Activated CD4-positive, alpha-beta T cell treated with anti-CD3 and anti-CD28 coated beads, Interleukin-2, amount 10 ng/mL, durations not matched to agents 7 days and 5 days (primary cell): ENCODE measurements at places on chromosomes 12 and 14.

GRCh38 chr14:44405011-44405486 is 102.0 kb downstream of the FSCB start:
- H3K4me1 ChIP-seq: no peaks in the 10 kb centered on the region
- no peak for DNase-seq
- no peaks in the 10 kb centered on the region for H3K27me3 ChIP-seq
- H3K27ac ChIP-seq: no peak overlapping the region

GRCh38 chr14:95835121-95835730 is 41.4 kb upstream of the TUNAR start:
- no peak for DNase-seq
- H3K36me3 ChIP-seq: no peaks in the 10 kb centered on the region
- H3K27me3 ChIP-seq: no peaks in the 10 kb centered on the region
- no peak overlapping the region for H3K27ac ChIP-seq

- no peak for DNase-seq
- peaks cover 31% of the 10 kb centered on the region for H3K4me1 ChIP-seq
- no peaks in the 10 kb centered on the region for H3K27me3 ChIP-seq
- H3K4me3 ChIP-seq: peak overlapping the region; percentile 80
Measured at GRCh38 chr12:7190268-7191055, 976 bp downstream of the PEX5 start.

DNA sequence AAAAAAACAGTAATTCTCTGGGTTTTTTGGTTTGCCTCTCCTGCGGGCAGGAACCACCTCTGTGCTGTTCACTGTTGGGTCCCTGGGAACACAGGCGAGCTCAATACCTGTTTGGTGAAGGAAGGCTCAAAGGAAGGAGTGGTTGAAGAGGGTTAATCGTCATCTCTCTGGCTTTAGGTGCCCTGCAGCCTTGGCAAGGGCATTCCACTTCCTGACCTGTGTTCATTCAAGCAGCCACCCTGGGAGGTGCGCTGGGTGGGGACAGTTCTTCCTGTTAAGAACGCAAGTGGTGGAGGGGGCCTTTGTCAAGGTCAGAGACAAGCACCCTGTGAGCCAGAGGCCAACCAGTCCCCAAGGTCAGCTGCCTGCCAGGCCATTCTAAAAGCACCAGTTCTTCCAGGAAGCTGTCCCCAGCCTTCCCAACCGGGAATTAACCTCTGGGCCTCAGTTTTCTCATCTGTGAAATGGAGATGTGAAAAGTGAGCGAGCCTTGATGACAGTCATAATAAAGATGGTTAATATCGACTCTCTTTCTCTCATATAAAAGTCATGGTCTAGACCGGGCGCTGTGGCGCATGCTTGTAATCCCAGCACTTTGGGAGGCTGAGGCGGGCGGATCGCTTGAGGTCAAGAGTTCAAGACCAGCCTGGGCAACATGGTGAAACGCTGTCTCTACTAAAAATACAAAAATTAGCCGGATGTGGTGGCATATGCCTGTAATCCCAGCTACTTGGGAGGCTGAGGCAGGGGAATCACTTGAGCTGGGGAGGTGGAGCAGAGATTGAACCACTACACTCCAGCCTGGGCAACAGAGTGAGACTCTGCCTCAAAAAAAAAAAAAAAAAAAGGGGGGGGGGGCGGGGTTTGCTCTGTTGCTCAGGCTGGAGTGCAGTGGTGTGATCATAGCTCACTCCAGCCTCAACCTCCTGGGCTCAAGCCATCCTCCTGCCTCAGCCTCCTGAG is 6.1 kb downstream of the RHOF start:
- no peaks in the 10 kb centered on the region for H3K27me3 ChIP-seq
- H3K27ac ChIP-seq: peak overlapping the region; percentile 95
- peaks cover 83% of the 10 kb centered on the region for H3K4me1 ChIP-seq

DNA sequence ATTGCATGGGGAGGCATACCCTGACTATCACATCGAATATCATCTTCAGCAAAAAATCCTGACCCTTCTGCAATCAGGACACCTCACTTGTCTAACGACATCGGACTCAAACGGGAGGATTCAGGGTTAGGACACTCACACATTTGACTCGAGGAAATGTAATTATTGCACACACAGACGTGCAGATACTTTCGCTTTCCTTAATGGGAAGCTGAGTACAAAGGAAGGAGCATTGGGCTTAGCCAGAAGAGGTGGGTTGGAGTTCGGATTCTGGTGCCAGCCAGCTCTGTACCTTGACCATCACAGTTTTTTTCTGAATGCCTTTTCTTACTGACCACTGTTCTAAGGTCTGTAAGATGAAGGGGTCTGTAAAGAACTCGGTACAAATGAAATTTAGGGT is 260.4 kb downstream of the GALC start:
- no peak overlapping the region for H3K4me3 ChIP-seq
- no peaks in the 10 kb centered on the region for H3K27me3 ChIP-seq
- H3K4me1 ChIP-seq: no peaks in the 10 kb centered on the region
- no peaks in the 10 kb centered on the region for H3K36me3 ChIP-seq

DNA sequence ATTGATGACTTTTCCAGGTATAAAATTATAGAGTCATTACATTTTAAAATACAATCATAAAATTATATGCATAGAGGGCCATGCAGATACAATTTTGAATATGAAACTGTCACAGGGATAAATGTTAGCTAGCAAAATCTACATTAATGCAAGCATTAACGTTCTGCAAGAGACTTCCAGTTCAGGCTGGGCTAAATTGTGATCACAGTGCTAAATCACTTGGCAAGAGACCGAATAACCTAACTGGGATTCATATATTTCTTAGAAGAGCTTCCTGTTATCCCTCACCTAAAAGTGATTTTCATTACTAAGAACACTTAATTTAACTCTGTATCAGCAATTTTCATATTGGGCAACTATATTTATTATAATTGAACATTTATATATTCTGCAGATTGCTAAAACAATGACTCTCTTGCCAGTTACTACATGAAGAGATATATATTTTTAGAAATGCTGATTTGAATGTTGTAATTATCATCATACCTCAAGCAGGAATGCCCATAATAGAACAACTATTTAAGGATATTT is 83.2 kb downstream of the MGAT4C start:
- no peaks in the 10 kb centered on the region for H3K36me3 ChIP-seq
- H3K4me3 ChIP-seq: no peak overlapping the region
- no peak for DNase-seq
- no peaks in the 10 kb centered on the region for H3K4me1 ChIP-seq
- no peaks in the 10 kb centered on the region for H3K27me3 ChIP-seq

- H3K27ac ChIP-seq: no peak overlapping the region
- no peaks in the 10 kb centered on the region for H3K4me1 ChIP-seq
- no peaks in the 10 kb centered on the region for H3K27me3 ChIP-seq
- DNase-seq: no peak
Measured at GRCh38 chr14:91611528-91611927, 101.4 kb upstream of the PPP4R3A start.

- DNase-seq: no peak
- H3K27ac ChIP-seq: no peak overlapping the region
- H3K27me3 ChIP-seq: no peaks in the 10 kb centered on the region
- H3K36me3 ChIP-seq: peaks cover 11% of the 10 kb centered on the region
Measured at GRCh38 chr12:93780101-93780641, 103.0 kb downstream of the CRADD start.

GRCh38 chr12:26845984-26846383 is 13.0 kb upstream of the ITPR2 start:
- no peak overlapping the region for H3K27ac ChIP-seq
- peaks cover 19% of the 10 kb centered on the region for H3K4me1 ChIP-seq
- H3K27me3 ChIP-seq: peaks cover 21% of the 10 kb centered on the region
- H3K36me3 ChIP-seq: no peaks in the 10 kb centered on the region
- no peak for DNase-seq

DNA sequence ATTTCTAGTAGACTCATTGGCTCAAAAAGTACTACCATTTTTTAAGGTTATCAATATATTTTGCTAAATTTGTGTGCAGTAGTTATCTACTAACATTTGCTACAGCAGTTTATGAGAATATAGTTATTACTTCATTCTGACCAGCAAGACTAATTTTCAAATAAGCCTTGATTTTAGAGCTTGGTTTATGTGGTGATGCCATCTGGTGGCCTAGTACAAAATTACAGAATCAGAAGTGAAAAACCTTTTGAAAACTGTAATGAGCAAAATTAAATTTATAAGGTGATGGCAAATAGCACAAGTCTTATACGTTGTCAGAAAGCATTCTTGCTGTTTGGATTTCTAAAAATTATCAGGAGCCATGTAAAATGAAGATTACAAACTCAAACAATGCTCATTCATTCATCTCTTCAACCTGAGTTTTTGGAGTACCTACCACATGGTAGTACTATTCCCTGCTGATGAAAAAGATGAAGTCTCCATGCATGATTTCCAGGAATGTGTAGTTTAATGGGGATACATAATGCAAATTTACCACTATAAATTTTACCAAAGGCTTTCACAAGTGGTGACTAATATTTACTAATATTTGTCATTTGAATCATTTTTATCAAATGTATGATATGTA is 51.0 kb downstream of the MAGOHB start:
- no peak overlapping the region for H3K4me3 ChIP-seq
- H3K4me1 ChIP-seq: peaks cover 5% of the 10 kb centered on the region
- no peaks in the 10 kb centered on the region for H3K36me3 ChIP-seq
- DNase-seq: peak; percentile 40

GRCh38 chr12:32298917-32299316 is 100.4 kb upstream of the FGD4 start:
- H3K4me1 ChIP-seq: no peaks in the 10 kb centered on the region
- no peaks in the 10 kb centered on the region for H3K36me3 ChIP-seq
- no peak for DNase-seq
- H3K27me3 ChIP-seq: no peaks in the 10 kb centered on the region
- H3K27ac ChIP-seq: no peak overlapping the region
- H3K4me3 ChIP-seq: no peak overlapping the region

- H3K27ac ChIP-seq: no peak overlapping the region
- H3K4me3 ChIP-seq: no peak overlapping the region
- peaks cover 35% of the 10 kb centered on the region for H3K36me3 ChIP-seq
- no peak for DNase-seq
- peaks cover 5% of the 10 kb centered on the region for H3K4me1 ChIP-seq
Measured at GRCh38 chr12:70330158-70330557, 35.9 kb upstream of the KCNMB4 start.

GRCh38 chr14:104224506-104225277 is 86.3 kb downstream of the KIF26A start:
- H3K4me3 ChIP-seq: no peak overlapping the region
- H3K4me1 ChIP-seq: peaks cover 22% of the 10 kb centered on the region
- no peaks in the 10 kb centered on the region for H3K27me3 ChIP-seq
- no peak overlapping the region for H3K27ac ChIP-seq
- peaks cover 2% of the 10 kb centered on the region for H3K36me3 ChIP-seq
- no peak for DNase-seq

- H3K4me3 ChIP-seq: no peak overlapping the region
- H3K27ac ChIP-seq: peak overlapping the region; percentile 62
- peaks cover 4% of the 10 kb centered on the region for H3K36me3 ChIP-seq
- H3K4me1 ChIP-seq: peaks cover 53% of the 10 kb centered on the region
- peak; percentile 76 for DNase-seq
Measured at GRCh38 chr12:52582971-52583456, 9.4 kb upstream of the KRT74 start.

- no peak overlapping the region for H3K27ac ChIP-seq
- H3K4me1 ChIP-seq: no peaks in the 10 kb centered on the region
- peaks cover 24% of the 10 kb centered on the region for H3K27me3 ChIP-seq
Measured at GRCh38 chr12:116295327-116296263, 18.1 kb upstream of the MED13L start.

GRCh38 chr14:70642303-70643235 is 853 bp downstream of the TTC9 start:
- H3K4me1 ChIP-seq: peaks cover 67% of the 10 kb centered on the region
- H3K27ac ChIP-seq: peak overlapping the region; percentile 95
- DNase-seq: peak; percentile 39
- peak overlapping the region; percentile 95 for H3K4me3 ChIP-seq
- H3K36me3 ChIP-seq: peaks cover 32% of the 10 kb centered on the region
- H3K27me3 ChIP-seq: no peaks in the 10 kb centered on the region

GRCh38 chr12:125683748-125684381 is 618.6 kb downstream of the AACS start:
- no peaks in the 10 kb centered on the region for H3K4me1 ChIP-seq
- no peaks in the 10 kb centered on the region for H3K36me3 ChIP-seq
- no peak overlapping the region for H3K27ac ChIP-seq
- peak; percentile 45 for DNase-seq

GRCh38 chr12:124488520-124488919 is 78.9 kb downstream of the NCOR2 start:
- no peak for DNase-seq
- H3K27me3 ChIP-seq: no peaks in the 10 kb centered on the region
- peaks cover 7% of the 10 kb centered on the region for H3K36me3 ChIP-seq
- no peak overlapping the region for H3K4me3 ChIP-seq
- H3K27ac ChIP-seq: no peak overlapping the region

DNA sequence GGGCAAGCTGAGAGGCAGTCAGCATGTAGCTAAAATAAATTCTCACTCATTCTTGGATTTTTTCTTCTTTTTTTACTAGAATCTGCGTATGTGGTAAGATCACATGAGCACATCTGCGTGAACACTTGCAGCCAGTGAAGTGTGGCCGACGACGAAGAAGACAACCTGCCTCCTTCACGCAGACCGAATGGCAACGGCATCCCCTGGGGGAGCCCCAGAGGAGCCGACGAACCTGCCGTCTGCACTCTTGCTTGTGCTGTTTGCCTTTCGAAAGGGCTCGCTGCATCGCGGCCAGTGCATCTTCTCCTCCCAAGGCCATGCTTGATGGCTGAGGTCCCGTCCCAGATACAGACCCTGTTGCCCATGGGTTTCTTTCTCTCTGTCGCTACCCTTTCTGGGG is 113.8 kb downstream of the KCNK10 start:
- H3K27me3 ChIP-seq: peaks cover 7% of the 10 kb centered on the region
- no peaks in the 10 kb centered on the region for H3K4me1 ChIP-seq
- no peak for DNase-seq
- no peak overlapping the region for H3K4me3 ChIP-seq
